CD8-positive, alpha-beta memory T cell (primary cell): ENCODE measurements at places on chromosomes 1 and 21.

DNA sequence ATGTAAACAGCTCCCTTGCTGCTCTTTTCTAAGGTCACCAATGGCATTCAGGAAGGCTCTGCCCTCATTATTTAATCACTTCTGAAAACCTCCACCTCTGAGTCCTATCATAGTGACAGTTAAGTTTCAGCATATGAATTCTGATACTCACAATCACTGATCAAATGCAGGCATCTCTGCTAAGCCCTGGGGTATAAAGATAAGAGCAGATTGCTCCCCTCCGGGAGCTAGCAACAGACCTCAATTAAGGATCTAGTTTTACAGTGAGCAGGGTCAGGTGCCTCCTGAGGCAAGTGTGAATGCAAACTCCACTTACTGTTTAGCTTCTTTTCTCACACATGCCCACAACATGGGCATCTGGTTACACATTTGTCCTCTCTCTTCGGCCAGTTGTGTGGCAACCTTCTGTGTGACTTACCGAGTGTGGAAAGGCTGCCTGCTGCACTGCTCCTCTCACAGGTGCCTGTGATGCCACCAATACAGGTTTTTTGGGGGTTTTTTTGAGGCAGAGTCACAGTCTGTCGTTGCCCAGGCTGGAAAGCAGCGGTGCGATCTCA lies 15.0 kb downstream of the IL10RB start:
- DNase-seq = no peak

DNA sequence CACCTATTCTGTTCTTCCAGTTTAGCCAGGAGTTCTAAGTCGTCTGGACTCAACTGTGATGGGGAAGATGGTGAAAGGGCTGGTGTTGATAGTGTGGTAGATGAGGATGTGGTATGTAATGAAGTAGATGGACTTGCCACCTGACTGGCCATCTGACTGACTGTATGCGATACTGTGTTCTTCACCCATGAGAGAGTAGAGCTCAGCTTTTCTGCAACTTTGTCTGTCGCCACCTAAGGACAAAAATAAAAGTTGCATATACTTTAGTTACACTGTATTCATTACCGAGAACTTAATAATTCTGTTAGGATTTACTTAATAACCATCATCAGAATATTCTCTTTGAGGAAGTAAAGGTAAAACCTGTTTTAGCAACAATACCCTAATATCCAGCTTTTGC lies 48.5 kb downstream of the EVI5 start:
- no peak for DNase-seq

DNA sequence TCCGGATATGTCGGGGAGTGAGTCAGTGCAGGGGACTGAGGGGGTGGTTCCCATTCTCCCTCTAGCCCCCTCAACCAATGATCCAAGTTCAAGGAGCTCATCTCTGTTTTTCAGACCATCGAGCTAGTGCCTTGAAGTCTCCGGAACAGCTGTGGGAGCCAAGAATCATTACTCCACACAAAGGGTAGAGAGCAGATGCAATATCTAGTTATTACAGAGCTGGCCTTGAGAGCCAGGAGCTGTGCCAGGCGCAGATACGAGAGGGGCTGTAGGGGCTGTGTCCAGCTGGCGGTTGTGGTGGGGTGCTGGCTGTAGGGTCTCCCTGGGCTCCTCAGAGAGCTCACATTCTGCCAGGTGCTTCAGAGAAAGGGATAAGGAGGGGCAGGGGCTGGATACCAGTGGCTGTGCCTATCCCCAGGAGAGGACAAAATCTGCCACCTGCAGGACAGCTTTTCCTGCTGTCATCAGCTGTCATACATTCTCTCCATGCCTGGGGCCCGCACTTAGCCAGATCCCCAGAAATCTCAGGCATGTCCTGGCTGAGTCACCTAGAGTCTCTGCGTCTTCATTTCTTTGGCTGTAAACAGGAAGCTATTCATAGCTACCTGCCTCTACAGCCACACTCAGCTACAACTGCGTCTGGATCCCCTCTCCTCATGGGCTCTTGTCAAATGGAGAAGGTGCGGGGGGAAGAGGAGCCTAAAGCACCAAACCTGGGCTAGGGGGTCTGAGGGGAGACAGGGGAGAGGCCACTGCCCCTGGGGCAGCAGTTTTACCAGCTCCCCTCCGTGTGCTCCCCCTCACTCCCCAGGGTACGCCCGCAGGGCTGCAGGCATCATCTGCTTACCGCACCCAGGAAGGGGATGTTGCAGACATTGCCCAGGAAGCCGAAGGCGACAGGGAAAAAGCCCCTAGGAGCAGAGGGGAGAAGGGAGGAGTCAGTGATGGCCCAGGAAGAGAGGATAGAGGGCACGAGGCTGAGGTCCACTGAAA lies 2.4 kb upstream of the KISS1 start:
- DNase-seq = no peak

DNA sequence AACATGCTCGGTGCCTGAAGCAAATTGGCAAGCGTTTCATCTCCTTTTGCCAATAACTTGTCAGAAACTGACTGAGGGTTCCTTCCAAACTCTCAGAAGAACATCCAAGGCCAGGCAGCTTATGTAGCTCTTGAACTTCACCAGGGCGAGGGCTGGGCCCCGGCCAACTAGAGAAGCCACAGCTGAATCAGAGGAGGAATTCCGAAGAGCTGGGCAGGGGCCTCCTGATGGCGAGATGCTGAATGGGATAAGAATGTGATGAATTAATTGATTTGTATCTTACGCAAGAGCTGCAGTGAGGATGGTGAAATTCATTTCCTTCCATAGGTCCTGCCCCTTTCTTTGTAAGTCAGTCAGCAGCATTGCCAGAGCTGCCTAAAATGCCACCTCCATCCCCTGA lies 345.8 kb downstream of the KIF26B start:
- DNase-seq = no peak

GRCh38 chr1:3103967-3104677 lies 35.1 kb downstream of the PRDM16 start:
- no peak for DNase-seq

GRCh38 chr1:226574044-226574443 lies 25.5 kb downstream of the STUM start:
- no peak for DNase-seq

DNA sequence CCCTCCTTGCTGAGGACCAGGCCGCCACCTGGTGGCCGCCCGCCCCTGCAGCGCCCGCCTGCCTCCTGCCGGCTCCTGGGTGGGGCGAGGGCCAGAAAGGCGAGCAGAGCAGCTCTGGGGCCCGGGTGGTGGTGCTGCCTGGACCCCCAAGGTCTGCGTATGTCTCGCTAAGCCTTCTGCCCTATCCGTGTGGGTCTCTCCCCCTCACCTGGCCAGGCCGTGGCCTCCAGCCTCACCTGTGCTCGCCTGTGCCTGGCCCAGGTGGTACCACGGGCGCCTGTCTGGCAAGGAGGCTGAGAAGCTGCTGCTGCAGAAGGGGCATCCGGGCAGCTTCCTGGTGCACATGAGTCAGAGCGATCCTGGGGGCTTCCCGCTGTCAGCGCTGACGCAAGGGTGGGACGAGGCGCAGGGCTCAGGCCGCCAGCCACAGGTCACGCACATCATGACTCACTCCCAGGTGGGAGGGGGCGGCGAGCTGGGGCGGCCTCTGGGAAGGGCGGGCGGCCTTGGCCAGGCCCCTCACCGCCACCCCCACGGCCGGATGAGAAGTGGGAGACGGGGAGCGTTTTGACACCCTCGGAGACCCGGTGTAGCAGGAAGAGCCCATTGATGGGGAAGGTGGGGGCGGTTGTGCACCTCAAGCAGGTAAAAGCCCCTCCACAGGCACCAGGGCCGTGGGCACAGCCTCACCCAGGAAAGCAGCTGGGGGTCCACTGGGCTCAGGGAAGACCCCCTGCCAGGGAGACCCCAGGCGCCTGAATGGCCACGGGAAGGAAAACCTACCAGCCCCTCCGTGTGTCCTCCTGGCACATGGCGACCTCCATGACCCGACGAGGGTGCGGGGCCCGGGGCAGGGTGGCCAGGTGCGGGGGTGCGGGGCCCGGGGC lies 9.9 kb downstream of the RNF223 start:
- DNase-seq = peak; percentile 74

- no peak for DNase-seq
Observed at GRCh38 chr1:206875752-206876377, 10.4 kb downstream of the IL20 start.

DNA sequence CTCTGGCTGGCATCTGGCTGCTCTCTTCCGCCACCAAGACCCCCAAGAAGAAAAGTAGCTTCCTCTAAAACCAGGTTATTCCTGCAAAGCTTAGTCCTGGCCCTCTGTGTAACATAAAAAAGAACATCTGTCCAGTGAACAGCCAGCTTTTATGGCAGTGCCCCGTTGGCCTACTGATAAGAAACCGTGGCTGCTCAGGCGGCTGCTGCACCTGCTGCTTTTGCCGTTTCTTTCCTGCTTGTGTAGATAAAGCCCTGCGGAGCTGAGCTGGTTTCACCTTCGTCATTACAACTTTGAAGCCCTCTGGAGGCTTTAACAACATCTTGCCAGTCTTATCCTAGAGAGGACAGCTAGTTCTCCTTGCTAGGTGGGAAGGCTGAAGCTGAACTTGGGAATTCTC lies 20.5 kb downstream of the ELAPOR1 start:
- no peak for DNase-seq
